Activated T-helper 1 cell treated with anti-CD3 and anti-CD28 coated beads, Interleukin-12 subunit alpha, Interleukin-12 subunit beta, Interleukin-2, Interleukin-4 antibody, amounts not matched to agents 30 ng/mL and 10 ng/mL and 1 ng/mL, durations not matched to agents 14 hours and 24 hours and 36 hours (primary cell): ENCODE measurements at places on chromosomes 5 and 9. TPM values are rescaled to one million over a fixed set of nuclear protein-coding genes. Genes with fewer than 3 reads are reported as not detected.

The IFNW1 gene
- not detected in 2 replicates for total RNA-seq

- DNase-seq = no peak
These were observed 38.9 kb upstream of the ALDH1A1 start for GRCh38 chr9:72991772-72992171.

GRCh38 chr5:109947667-109948066, 257.9 kb downstream of the MAN2A1 start:
- DNase-seq = no peak

DNA sequence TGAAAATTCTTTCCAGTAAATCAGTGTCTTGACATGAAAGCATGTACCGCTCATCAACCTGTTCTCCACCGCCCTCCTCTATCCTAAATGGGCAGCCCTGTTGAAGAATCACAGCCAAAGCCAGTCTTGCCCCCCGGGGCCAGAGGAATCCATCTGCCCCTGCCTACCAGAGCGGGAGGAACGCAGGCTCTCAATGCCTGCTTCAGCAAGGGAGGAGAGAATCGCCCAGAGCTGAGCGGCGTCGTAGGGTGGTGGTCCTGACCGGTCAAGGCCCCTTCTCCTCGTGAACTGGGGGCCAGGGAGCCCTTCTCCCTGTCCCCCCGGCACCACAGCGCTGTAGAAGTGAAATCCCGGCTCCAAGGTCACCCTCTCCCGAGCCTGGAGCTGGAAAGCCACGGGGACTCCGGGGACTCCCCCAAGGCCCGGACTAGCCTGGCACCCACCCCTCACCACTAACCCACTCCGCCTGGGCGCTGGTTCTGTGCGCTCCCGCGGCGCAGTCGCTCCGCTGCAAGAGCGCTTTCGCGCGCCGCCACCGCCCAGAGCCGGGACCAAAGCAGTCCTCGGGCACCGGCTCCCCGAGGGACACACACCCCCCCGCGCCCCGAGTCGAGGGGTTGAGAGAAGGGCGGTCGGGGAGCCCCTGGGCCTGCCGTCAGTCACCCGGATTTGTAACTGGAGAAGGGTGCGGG, 718 bp upstream of the TMEM215 start:
- no peak for DNase-seq

DNA sequence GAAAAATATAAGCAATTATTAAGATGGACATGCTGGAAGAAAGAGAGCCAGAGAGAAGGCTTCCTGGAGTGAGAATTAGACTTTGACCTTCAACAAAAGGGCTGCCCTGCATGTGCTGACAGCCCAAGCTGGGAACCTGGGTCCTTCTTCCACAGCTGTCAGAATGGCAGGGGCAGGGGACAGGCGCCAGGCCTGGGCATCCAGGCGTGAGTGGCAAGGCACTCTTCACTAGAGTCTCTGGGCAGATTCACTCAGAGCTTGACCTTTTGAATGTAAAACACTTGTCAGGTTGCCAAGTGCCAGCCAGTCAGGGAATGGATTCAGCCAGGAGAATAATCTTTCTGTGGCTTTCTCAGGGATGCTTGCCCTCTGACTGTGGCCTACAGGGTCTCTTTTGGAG, 119.1 kb upstream of the CLINT1 start:
- DNase-seq = no peak

- no peak for DNase-seq
These were observed 109.1 kb downstream of the TMEM161B start for GRCh38 chr5:88159591-88159990.

GRCh38 chr9:99398241-99398640, 176.2 kb downstream of the SEC61B start:
- DNase-seq = no peak
